Brain (organoid and tissue), 16 donors: ENCODE measurements at places on chromosomes 6 and 20.

DNA sequence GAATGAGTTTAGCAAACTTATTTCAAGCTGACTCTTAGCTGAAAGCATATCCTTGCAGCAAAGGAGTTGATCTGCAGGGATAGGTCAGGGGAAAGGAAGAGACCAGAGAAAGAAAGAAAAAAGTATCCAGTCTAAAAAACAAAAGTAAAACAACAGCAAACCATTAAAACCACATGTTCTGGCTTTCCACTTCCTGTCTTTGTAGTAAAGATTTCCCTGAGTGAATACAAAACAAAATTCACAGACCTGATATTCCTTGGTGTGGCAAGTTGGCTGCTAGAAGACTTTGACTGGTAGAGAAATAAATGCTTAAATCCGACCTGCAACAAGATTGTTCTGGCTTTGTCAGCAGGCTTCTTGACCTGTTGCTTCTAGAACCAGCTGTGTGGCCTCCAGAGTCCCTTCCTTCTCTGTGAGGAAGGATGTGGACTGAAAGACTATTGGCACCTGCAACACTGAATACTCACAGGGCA, 23.4 kb upstream of the MCM3 start:
- no peak for DNase-seq

DNA sequence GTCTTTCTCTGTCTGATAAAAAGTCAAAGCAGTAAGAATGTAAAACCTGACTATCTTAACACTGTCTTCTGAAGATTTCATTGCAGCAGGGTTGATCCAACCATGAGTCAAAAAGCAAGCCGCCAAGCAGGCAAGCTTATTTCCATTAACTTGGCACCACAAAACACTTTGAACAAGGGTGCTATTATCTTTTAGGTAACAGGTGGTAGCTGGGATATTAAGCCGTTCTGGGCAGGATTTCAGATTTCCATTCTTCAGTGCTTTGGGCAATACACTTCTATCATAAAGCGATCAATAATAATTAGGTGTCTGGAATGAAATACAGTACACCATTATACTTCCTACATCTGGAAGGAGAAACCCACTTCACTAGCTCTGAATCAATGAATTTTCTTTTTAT, 181.9 kb downstream of the TBC1D7 start:
- DNase-seq: peak; percentile 40

GRCh38 chr20:32509639-32510066, 75.5 kb downstream of the NOL4L start:
- no peak for DNase-seq

DNA sequence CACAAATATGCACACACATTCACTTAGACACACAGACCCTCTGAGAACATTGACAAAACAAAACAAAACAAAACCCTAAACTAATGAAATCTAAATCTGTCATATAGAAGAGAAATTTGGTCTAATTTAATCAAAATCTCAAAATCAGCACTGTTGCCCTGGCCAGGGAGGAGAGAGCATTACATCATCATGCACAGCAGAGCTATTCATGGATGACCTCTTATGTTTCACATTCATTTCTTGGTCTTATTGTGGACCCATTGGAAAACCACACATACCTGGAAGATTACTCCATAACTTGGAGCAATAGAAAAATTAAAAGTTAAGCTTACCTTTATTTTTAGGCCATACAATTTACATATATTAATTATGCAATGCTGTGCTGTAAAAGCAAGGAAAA, 1223.6 kb upstream of the GJE1 start:
- DNase-seq: no peak

- DNase-seq: no peak
Measured at GRCh38 chr6:4979426-4979825, 24.4 kb downstream of the RPP40 start.

GRCh38 chr6:2658788-2659187, 91.9 kb downstream of the MYLK4 start:
- DNase-seq: no peak

DNA sequence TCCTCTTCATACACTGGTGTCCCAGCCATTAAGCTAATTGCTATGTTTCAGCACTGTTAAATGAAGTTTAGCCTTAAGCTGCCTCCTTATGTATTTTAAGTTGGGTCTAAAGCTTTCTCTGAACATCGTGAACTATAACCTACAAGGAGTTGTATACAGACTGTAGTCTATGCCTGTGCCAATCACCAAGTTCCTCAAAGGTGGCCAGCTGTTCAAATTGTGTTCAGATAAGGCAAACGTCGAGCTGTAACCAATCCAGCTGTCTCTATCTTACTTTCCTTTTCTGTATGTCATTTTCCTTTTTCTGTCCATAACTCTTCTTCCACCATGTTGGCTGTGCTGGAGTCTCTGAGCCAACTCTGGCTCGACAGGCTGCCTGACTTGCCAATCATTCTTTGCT, 199.6 kb downstream of the OGFRL1 start:
- no peak for DNase-seq

DNA sequence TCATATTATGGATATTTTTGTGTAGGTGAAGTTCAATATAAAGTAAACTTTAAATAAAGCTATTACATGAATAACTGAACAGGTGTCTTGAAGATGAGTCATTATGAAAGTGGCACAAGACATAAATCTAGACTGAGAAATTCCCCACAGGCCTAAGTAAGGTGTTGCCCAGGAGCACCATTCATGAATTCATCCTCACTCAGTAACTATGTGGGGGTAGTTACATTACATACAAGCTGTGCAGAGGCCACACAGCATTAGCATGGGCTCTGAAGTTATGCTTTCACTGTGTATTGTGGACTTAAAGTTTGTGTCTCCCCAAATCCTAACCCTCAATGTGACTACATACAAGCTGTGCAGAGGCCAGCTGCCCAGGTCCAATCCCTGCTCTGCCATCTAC, 65.9 kb downstream of the BCAS1 start:
- DNase-seq: no peak

- DNase-seq: peak; percentile 83
Measured at GRCh38 chr20:62065674-62066338, at the start of gene TAF4. TAF4 (minus strand) TSS chr20:62065881; CDS start chr20:62065810, 71 bp downstream.

GRCh38 chr20:54933212-54933904, 458.0 kb downstream of the DOK5 start:
- DNase-seq: no peak

- DNase-seq: no peak
Measured at GRCh38 chr6:135557582-135557981, 60.0 kb upstream of the AHI1 start.

DNA sequence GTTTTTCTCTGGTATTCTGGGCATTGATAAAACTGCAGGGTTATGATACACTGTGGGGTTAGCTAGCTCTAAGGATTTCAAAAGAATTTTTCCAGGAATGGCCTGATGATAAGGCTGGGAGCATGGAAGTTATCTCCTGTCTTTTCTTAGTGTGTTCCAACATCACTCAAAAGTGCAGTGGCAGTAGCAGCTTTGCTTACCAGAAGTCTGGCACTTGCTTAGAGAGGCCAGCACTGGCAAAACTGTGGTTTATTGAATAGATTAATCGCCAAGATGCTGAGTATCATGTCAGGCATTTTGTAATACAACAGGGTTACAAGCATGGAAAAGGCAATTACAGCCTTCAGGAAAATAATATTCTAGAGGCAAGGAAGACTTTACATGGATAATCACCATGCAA, 719.5 kb upstream of the GJE1 start:
- no peak for DNase-seq
